ENCODE measurements at places on chromosomes 1 and 21.

DNA sequence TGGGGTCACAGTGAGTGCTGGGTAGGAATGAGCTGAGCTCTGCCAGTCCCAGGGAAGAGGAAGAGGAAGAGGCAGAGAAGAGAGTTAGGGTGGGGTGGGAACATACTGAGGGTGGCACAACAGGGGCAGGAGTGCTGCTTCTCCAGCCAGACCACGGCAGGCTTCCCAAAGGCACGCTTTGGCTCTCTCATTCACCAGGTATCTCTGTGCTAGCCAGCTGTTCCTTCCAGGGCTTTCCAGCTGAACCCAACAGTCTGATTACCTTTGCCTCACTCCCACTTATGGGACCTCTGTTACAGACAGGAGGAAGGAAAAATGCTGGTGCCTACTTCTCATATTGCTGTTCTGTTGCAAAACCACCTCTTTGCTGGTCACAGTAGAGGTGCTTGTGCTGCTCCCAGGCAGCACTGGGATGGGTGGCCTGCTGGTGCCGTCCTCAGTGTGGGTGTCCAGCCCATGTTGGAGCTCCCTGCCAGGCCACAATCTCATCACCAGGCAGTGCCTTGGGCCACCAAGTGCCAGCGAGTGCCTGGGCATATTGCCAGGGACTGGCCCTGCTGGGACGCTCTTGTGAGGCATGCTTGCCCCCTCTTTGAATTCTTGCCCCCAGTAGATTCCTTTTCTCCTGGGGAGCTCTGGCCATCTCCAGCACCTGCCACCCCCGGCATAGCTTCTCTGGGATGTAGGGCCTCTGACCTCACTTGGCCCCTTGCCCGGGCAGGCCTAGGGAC lies 2.1 kb downstream of the ADORA1 start:
- peak; percentile 52 for DNase-seq

GRCh38 chr1:197268012-197268411 lies at the start of gene CRB1:
CRB1 (plus strand) TSS chr1:197268252; CDS start chr1:197268413, 161 bp downstream.
- DNase-seq, result no peak

GRCh38 chr1:226082959-226083301 lies 20.4 kb downstream of the H3-3A start:
- peak; percentile 55 for DNase-seq

DNA sequence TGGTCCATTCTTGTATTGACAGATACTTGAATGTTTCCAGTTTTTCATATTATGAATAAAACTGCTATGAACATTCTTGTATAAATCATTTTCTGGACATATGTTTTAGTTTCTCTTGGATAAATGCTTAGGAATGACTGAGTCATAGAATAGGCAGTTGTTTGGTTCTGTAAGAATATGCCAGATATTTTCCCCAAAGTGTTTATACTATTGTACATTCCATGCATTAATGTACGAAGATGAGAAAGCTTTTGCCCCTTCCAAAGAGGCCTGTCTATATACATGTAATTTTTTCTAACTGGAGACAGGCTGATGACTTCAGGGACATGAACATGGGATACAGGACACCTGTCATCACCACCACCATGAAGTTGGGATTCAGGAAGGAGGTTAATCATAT lies 11.3 kb downstream of the NBPF3 start:
- DNase-seq, result no peak

GRCh38 chr1:119542492-119542946 lies 35.5 kb downstream of the HSD3B1 start:
- no peak for DNase-seq

DNA sequence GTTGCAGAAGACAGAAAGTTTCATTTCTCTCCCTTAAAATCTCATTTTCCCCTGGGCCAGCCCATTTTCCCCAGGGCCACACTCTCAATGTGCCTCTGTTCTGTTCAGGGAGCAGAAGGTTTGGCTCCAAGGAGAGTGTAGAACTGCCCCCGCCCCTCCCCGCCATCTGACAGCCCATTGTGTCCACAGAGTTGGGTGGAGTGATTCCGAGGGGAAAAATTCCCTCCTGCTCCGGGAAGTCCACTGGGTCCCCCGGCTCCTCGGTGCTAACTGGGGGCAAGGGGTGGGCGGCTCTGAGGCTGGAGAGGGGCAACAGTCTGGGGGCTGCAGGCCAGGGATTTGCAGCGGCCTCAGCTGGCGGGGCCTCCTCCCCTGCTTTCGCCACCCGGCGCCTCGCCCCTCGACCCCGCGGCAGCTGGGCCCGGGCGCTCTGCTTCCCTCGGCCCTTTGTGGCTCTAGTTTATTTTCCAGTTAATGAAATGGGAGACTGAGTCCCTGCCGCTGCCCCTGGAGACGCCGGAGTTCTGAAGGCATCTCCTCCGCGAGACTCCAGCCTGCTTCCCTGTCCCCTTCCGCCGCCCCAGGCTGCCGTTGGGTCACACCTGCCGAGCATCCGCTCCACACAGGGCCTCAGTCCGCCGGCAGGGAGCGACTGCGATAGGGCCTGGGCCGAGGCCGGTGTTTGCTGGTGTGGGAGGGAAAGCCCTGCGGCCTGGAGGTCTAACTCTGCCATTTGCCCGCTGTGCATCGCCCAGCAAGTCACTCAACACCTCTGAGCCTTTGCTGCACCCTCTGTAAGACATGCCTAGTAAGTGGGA lies 14.7 kb upstream of the KIRREL1 start:
- DNase-seq, result no peak

GRCh38 chr1:207878939-207879338 lies 32.0 kb downstream of the CD34 start:
- no peak for DNase-seq

DNA sequence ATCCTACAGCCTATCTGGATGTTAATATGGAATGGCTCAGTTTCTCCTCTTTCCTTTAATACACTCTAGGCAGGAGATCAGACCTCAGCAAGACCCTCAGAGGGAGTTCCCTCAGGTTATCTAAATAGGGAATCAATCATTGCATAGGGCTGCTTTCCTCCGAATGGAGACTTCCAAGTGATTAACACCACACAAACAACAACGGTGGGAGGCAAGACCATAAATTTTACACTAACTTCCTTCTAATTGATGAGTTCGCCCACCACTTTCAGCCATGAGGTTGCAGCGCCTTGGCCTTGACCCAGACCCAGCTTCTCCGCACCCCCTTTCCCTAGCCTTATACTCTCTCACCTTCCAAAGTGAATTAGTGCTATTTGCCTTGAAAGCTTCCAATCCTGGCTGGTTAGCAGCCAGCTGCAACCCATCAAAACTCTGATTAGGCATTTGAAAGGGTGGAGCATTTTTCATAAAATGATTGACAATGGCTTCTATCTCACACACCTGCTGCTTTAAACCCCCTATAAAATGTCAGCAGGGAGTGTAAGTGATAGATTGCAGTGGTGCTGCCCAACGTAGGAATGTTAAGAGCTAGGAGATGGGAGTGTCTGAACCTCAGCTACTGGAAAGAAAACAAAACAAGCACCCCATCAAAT lies 534.9 kb upstream of the USP24 start:
- DNase-seq, result no peak

GRCh38 chr1:151606384-151606783 lies 5.5 kb upstream of the SNX27 start:
- DNase-seq, result peak; percentile 37

DNA sequence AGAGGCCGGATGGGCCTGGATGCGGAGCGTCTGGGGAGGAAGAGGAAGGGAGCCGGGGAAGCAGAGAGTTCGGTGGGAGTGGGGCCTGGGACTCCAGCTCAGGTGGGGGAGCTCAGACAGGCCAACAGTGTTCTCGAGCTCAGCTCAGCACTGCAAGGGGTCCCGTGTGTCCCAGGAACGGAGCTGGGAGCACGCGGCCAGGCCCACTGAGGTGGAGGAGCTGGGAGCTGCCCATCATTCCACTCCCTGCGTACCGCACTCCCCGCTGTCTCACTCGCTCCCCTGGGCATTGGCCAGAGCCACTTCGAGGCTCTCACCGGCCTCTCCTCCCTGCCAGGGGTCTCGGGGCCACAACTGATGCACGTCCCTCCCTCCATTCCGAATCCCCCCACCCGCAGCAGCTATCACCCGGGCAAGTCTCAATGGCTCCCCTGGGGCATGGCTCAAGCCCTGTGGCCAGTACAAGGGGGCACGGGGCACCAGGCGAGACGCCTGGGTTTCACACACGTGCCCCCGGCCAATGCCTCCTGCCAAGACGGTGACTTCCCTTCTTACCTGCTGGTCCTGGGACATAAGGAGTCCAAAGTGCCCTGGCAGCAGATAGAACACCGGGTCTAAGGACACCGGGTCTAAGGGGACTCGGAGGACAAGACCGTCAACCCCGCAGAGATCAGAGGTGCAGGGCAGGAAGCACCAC lies 30.3 kb upstream of the COL6A2 start:
- no peak for DNase-seq

DNA sequence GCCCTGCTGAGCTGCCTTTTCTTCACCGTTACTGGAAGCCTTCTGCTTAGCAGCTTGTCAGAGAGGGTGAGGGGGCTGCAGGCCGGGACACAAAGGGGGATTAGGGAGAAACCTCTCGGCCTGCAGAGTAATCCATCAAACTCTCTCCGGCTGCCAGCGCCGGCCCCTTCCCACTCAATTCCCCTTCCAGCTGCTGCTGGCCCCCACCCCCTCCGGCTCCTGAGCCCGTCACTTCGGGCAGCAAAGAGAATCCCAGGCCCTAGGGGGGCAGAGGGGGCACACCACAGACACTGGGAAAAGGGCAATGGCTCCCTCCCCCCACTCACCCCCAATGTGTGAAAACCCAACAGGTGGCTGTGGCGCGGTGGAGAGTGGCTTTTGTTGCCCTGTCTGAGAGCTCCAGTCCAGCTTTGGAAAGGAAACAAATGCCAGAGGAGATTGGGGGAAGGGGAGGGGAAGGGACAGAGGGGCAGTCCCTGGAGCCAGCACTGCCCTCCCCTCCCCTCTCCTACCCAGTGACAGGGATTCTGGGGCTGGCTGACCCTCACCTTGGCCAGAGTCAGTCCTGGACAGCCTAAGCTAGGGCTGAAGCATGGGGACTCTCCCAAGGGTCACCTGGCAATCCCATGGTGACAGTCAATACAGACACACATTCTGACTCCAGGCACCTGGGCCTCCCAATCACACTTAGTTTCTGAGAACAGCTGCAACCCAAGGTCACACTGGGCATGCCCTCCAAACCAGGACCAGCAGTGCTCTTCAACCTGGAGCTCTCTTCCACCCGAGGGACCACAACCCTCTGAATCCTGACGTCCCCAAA lies 9.5 kb downstream of the SLC45A3 start:
- no peak for DNase-seq

- no peak for DNase-seq
Observed at GRCh38 chr1:23194119-23194984, 22.9 kb downstream of the HTR1D start.

- no peak for DNase-seq
Observed at GRCh38 chr21:16082038-16082816, 352.4 kb downstream of the USP25 start.

GRCh38 chr21:28358702-28359101 lies 634.0 kb downstream of the LTN1 start:
- no peak for DNase-seq

- no peak for DNase-seq
Observed at GRCh38 chr1:117828201-117828600, 101.2 kb downstream of the GDAP2 start.

- no peak for DNase-seq
Observed at GRCh38 chr1:166721145-166721544, 118.1 kb upstream of the POGK start.

DNA sequence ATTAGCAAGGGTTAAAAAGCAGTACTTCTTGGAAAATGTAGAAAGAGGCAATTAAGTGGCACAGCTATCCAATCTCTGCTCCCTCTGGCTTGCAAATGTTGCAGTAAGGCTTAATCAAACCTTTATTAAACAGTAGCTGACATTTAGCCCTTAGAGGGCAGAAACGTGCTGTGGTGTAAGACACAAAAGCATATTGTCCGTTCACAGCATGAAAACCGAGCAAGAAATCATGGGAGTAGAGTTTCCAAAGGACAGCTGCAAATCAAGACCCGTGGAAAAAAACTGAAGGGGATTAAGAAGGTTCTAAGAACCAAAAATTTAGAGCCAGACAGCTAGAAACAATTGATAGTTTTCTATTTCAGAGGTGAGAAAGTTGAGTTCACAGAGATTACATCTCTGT lies 13.1 kb downstream of the ZP4 start:
- no peak for DNase-seq

- no peak for DNase-seq
Observed at GRCh38 chr1:171141688-171142415, 43.2 kb upstream of the FMO2 start.
